ENCODE measurements at places on chromosomes 6 and 20.

DNA sequence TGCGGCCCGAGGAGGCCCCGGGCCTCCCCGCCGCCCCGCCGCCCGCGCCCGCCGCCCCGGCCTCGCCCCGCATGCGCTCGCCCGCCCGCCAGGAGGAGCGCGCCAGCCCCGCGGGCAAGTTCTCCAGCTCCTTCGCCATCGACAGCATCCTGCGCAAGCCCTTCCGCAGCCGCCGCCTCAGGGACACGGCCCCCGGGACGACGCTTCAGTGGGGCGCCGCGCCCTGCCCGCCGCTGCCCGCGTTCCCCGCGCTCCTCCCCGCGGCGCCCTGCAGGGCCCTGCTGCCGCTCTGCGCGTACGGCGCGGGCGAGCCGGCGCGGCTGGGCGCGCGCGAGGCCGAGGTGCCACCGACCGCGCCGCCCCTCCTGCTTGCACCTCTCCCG lies 1.5 kb downstream of the FOXQ1 start:
- DNase-seq = no peak

DNA sequence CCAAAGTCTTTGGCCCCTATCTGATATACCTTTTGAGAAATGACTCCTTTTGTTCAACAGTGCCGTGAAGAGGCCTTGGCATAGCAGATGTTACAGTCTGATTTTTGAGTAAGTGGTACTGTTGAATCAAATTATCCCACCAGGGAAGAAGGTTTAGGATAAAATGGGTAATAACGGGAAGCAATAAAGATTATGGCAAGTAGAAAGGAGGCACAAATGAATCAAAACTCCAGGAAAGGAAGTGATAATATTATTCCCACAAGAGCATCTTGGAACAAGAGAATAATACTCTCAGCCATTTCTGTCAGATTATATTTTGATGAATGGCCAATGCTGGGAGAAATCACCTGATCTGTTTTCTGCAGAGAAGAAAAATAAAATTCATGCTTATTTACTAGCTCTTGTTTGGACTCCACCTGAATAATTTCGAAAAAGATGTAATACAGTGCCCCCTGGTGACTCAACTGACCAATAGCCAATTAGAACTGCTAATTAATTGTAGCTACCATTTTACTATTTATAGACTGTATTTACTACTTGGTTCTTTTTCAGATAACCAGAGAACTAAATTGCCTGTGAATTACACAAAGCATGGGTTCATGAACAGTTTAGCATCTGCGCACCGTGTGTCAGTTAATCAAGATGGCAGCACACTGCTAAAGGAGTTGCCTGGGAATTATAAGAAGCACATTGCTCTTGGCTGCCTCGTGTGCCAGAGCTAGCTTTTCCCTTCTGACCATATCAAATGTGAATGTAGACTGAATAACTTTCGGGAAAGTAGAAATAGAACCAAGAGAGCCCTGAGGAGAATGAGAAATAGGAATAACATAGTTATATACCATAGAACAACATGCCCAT lies 78.5 kb upstream of the TRDN start:
- peak; percentile 21 for DNase-seq

DNA sequence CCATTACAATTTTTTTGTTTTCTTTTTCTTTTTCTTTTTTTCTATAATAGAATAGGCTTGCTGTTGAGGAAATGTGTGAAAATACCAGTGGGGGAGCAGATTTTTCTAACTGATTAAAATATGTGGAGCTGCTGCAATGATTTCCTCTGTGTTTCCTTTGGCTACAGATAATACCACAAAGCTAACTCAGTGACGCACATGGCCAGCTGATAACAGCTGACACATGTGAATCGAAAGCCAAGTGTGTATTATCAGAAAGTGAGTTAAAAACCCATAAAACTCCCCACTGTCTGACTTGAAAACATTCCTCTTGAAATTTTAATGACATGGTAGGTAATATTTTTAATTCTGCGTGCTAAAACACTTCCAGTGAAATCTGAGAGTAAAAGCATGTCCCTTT lies 70.8 kb upstream of the AHI1 start:
- DNase-seq = peak; percentile 61

DNA sequence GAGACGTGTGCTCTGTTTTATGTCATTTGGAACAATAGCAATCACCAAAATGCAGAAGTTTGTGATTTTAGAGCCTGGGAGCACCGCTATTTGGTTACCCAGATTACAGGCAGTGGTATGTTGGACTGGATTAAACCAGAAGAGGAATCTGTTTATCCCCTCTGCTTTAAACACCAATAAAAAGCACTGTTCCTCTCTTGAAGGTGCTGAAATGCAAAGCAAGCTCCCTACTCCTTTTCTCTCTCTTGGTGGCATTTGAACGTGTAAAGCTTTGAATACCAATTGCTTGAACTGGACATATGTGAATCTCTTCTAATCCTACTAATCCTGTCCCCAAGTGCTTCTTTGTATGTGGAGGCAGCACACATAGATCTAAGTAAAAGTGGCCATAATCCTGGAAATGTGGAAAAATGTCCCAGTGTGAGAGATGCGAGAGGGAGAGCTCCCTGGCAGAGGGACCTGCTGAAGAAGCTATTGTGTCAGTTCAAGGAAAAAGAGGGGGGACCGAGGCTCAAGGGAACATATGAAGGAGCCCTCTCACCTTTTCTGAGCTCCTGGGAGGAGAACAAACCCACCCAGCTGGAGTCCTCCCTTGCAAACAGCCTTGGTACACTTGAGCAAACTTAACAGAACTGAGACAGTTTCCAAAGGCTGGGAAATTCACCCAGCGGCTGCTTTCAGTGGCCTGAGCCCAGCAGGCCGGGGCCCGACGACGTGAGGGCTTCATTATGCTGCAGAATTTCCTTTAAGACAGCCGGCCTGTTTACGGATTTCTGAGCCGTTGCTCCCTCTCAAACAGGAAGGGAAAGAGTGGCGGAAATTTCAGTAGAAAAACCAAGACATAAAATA lies 18.8 kb upstream of the OLIG3 start:
- no peak for DNase-seq

DNA sequence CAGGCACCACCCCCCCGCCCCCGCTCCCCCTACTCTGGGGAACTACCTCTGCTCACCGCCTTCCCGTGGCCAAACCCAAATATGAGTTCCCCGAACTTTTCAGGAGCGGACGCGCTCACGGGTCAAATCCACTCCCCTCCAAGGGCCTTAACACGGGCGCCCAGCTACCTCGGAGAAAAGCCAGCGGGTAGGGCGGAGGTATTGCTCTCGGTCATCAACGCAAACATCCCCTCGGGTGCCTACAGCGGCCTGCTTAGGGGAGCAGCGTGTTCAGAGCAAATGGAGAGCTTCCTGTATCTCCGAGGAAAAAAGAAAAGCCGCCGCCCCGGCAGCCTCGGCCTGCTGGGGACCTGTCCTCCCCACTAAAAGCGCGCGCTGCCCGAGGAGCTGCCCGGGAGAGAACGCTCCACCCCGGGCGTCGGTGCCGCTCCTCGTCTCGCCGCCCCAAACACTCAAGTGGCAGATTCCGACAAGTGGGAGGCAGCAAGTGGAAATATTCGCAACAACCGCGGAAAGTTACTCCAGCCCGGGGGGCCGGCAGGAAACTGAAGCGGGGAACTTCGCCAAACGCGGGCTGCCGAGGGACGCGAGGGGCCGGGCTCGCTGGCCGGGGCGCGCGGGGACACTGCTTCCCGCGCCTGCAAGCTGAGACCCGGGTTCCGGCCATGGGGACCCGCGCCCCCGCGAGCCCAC lies 699 bp downstream of the PTPRT start:
- no peak for DNase-seq

DNA sequence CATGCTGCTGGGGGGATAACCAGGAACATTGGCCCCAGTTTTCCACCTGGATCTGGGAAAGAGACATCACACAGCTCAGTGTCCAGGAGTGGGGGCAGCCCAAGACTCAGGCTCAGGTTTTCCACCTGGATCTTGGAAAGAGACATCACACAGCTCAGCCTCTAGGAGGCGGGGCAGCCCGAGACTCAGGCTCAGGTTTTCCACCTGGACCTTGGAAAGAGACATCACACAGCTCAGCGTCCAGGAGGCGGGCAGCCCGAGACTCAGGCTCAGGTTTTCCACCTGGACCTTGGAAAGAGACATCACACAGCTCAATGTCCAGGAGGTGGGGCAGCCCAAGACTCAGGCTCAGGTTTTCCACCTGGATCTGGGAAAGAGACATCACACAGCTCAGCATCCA lies 361.6 kb downstream of the THBS2 start:
- no peak for DNase-seq

DNA sequence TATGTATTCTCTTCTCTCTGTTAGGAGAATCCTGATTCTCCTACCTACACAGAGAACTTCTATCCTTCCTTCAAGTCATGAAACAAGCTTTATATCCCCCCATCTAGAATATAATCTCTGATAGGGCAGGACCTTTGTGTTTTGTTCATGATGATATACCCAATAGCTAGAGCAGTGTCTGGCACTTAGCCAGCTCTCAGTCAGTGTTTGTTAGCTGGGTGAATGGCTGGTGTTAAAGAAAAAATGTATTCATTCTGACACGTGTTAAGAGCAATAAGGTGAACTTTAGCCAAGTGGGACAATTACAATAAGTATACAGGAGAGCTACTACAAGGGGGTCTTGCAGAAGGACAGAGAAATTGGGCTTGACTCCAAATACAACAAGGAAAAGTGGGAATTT lies 34.3 kb upstream of the TNFRSF21 start:
- no peak for DNase-seq

GRCh38 chr6:70651326-70651905 lies 16.3 kb upstream of the SMAP1 start:
- peak; percentile 77 for DNase-seq

GRCh38 chr6:679282-679681 lies 13.7 kb downstream of the EXOC2 start:
- DNase-seq = no peak

- no peak for DNase-seq
These were observed 50.1 kb downstream of the SLC9A8 start for GRCh38 chr20:49862607-49863200.

- DNase-seq = no peak
These were observed 26.1 kb downstream of the FARS2 start for GRCh38 chr6:5287205-5287965.

GRCh38 chr20:36085686-36086267 lies 68.8 kb upstream of the EPB41L1 start:
- no peak for DNase-seq

GRCh38 chr20:53365076-53365475 lies 228.6 kb downstream of the ZNF217 start:
- DNase-seq = no peak

- DNase-seq = peak; percentile 89
These were observed 20.6 kb upstream of the ECI2 start for GRCh38 chr6:4155848-4156466.

DNA sequence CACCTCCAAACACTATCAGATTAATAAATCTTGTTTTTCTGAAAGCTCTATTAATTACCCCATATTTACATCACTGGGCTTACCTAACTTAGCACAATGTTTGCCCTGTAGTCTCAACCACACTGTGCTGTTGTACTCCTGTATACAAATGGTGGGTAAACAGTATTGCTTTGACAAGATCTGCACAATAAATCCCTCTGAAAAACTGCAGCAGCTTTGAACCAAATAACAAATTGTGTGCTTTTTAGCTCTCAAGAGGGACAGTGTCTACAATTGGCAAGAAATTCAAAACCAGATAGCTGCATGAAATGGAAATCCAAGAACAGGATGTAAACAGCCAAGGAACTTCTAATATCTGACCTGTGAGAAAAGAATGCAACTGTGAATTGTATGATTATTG lies 10.4 kb downstream of the KIF6 start:
- DNase-seq = no peak

- DNase-seq = no peak
These were observed 127.6 kb downstream of the SYNDIG1 start for GRCh38 chr20:24597051-24597450.

GRCh38 chr20:39038047-39038446 lies 75.9 kb downstream of the DHX35 start:
- DNase-seq = no peak

GRCh38 chr6:148398244-148398643 lies 55.6 kb downstream of the SASH1 start:
- no peak for DNase-seq
